CD4-positive, alpha-beta T cell treated with Interleukin-15 for 4 hours (primary cell): ENCODE measurements at places on chromosomes 12 and 14.

GRCh38 chr14:55913324-55914025 is 204.7 kb upstream of the PELI2 start:
- DNase-seq, result no peak

- DNase-seq, result no peak
Observed at GRCh38 chr14:102503641-102504327, 5.8 kb downstream of the ANKRD9 start.

DNA sequence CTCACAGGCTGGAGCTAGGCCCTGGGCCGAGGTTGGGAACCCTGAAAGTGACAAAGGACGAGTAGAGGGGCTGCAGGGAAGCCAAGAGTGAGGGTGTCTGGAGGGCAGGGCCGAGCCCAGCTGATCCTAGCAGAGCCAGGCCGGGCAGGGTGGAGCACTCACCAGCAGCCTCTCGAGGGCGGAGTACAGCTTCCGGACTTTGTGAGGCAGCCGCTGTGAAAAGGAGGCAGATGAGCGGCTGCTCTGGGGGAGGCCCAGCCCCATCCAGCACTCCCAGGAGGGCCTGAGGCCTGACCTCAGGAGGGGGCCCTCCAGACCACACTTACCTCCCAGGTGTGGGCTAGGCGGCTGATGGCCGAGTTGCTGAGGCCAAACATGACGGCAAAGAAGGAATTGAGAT is 14.7 kb upstream of the ENDOU start:
- DNase-seq, result no peak

DNA sequence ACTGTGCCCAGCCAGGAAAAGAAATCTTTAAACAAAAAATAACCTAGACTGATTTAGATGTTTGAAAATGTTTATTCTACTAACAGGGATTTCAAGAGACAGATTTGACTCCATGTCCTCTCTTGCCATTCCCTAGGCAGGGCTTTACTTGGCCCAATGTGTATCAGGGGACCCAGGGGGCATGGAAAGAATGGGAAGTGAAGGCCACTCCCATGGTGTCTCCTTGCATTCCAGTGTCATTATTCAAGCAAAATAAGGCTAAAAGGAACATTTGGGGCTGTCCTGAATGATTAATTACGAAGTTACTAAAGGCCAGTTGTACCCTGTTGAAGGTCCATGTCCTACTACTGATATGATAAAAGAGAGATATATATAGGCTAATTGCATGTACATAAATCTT is 151.9 kb upstream of the ATF7IP start:
- no peak for DNase-seq

- DNase-seq, result no peak
Observed at GRCh38 chr12:132511516-132512196, 21.7 kb downstream of the FBRSL1 start.
